ENCODE measurements at places on chromosomes 2 and 18.

DNA sequence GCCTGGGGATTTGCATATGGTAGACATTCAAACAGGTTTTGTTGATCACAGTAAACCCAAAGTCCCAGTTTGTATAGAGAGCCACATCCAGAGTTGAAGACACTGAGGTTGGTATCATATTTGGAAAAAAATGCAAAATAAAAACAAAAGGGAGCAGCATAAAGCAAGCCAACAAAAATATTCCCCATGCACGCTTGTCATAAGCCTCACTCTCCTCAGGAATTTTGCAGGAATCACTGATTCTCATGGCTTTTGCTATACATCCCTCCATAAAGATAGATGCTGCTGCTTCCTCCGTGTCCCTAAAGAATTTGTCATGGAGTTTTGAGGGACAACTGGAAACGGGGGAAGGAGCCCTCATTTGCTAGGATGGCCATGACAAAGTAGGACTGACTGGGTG, 108.8 kb upstream of the TCF4 start:
- no peak for DNase-seq

GRCh38 chr2:64137567-64137966, 6.7 kb downstream of the PELI1 start:
- DNase-seq: no peak

- no peak for DNase-seq
These were observed 24.1 kb downstream of the DYNC1I2 start for GRCh38 chr2:171711351-171711750.

DNA sequence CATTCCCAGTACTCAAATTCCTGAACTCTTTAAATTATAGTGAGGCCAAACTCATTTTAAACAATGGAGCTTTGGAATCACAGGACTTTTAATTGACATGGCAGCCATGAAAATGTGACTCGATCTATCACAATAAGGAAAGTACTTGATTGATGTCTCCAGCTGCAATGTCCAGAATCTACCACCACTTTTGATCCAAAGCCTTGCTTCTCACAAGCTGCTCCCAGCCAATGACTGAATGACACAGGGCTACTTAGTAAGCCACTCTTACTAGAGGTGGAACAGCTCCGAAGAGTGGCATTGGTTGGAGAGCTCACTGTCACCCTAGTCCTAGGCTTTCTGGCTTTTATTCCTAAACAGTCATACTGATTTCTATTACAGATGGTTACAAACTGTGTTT, 270.1 kb downstream of the IRS1 start:
- no peak for DNase-seq

GRCh38 chr2:240245706-240246105, 105.2 kb upstream of the OTOS start:
- no peak for DNase-seq

- no peak for DNase-seq
These were observed 20.9 kb upstream of the ACAA2 start for GRCh38 chr18:49834258-49834657.

DNA sequence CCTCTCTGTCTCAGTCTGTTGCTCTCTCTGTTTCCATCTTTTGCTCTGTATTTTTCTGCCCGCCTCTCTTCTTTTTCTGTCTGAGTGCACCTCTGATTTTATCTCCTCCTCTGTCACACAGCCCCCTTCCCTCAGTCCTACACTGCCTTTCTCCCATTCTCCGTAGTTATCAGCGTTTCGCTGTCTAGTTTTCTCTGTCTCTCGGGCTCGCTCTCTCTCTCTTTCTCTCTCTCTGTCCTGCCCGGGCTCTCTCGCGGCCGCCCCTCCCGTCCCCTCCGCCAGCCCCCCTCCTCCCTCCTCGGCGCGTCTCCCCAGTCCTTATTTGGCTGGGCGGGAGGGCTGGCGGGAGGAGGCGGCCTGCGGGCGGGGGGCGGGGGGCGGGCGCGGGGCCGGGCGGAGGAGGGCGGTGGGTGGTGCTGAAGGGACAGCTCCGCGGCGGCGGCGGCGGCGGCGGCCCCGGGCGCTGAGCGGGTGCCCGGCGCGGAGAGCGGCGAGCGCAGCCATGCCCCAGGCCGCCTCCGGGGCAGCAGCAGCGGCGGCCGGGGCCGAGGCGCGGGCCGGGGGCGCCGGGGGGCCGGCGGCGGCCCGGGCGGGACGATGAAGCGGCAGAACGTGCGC, at the start of gene KCNK3:
Gene KCNK3, plus strand, starts transcription at position 444 of the 618 bp plus-strand sequence. Its CDS starts 154 bp downstream, at position 598.
- peak; percentile 83 for DNase-seq

- DNase-seq: no peak
These were observed 87.1 kb downstream of the RTP5 start for GRCh38 chr2:241956521-241957110.

GRCh38 chr2:174716785-174717184, 47.5 kb downstream of the CHRNA1 start:
- DNase-seq: no peak

GRCh38 chr2:26590508-26590907, 50.7 kb downstream of the CIB4 start:
- no peak for DNase-seq

DNA sequence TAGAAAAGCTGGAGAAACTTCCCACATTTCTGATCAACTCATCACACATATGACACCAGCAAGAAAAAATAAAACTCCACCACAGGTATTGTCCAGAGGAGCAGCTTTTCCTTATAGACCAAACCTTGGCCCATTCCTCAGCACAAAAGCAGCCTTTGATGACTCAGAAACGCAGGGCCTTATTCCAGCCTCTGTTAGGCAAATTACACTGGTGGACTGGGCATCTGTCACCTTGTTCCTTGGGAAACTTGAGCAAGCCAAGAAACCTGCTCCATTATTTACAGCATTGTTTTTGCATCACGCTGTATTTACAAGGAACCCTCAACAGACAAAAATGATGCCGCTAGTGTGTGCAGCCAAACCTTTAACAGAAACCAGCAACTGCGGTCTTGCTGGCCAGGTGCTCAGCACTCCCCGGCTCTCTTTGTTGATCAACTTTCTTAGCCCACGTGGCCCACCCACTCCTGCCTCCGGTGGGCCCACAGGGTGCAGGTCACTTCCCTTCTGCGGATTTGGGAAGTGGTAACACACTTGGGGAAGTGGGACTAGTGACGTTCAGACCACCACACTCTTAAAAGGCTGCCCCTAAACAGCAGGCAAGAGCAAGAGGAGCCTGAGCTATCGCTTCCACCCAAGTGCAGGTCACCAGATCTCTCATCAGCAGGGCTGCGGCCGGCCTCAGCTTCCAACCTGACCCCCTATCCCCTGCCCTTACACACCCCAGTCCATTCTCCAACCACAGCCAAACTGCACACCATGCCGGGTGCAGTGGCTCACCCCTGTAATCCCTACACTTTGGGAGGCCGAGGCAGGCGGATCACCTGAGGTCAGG, 1.5 kb downstream of the AP1S3 start:
- DNase-seq: no peak

DNA sequence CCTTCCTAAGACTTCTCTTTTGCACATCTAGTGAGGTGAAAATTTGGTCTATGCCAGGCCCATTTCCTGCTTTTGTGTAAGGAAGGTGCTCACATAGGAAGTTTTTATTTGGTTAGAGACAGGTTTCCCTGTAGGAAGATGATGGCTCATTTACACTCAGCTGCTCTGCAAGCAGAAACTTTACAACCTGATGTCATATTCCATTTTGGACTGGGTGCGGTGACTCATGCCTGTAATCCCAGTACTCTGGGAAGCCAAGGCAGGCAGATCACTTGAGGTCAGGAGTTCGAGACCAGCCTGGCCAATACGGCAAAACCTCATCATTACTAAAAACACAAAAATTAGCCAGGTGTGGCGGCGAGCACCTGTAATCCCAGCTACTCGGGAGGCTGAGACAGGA, 35.8 kb downstream of the CASP10 start:
- no peak for DNase-seq

DNA sequence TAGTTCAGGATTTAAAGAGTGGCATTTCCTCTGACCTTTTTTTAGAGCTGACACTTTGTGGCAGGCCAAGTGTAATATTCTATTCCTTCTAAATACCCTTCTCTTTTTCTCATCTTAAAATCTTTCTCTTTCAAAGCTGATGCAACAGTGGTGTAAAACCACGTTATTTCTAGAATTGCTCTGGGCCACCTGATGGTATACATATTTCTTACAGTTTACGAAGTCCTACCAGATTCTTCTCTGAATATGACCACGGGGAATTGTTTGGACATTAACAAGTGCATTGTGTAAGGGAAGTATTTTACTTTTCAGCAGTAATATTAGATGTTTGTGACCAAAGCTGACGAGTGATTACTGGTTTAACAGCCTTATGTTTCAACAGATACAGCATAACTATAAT, 109.9 kb downstream of the PTPRM start:
- DNase-seq: no peak

GRCh38 chr2:178863856-178864620, 56.8 kb upstream of the TTN start:
- DNase-seq: no peak

- no peak for DNase-seq
These were observed 118.9 kb downstream of the PXDN start for GRCh38 chr2:1625281-1626001.

GRCh38 chr18:25190472-25190871, 161.5 kb downstream of the ZNF521 start:
- DNase-seq: no peak

- no peak for DNase-seq
These were observed 181.2 kb upstream of the FSHR start for GRCh38 chr2:49335546-49335945.

- no peak for DNase-seq
These were observed 105.9 kb upstream of the SIX2 start for GRCh38 chr2:45115181-45115580.

- DNase-seq: no peak
These were observed 61.0 kb downstream of the SPP2 start for GRCh38 chr2:234111523-234111922.

GRCh38 chr18:47413327-47413726, 161.9 kb upstream of the SKOR2 start:
- DNase-seq: no peak

DNA sequence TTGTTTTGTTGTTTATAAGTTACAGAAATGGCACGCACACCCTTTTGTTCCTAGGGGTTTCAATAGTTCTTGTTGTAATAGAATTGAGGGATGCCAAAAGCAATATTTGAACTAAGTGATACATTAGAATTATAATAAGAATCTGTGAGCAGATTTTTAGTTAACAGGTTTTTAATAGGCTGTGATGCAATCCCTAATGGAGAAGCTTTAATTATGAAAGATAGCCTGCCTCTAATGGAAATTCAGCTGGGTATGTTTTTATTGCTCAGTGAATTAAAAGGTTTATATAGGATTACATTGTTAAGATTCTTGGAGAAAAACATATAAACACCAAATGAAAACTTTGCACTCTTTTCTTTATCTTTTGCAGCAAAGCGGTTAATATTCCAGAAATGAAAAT, 131.1 kb downstream of the PPP1R1C start:
- DNase-seq: no peak

- DNase-seq: peak; percentile 82
These were observed 25.1 kb upstream of the SGPP2 start for GRCh38 chr2:222399038-222399783.

DNA sequence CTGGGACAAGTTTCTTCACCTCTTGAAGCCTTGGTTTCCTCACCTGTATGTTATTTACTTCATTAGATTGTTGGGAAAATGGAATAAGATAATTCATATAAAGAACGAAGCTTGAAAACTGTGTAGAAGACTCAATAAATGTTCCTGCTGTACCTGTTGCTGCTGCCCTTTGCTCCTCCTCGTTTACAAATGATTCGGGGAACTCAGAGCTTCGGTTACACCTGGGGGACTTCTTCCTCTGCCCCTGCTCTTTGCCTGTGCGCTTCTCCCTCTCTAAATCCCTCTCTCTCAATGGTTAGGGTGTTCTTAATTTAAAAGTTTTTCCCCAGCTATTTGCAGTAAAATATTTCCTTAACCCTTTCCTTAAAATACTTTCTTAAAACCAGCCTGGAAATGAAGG, 3.3 kb upstream of the RMDN2 start:
- DNase-seq: no peak

GRCh38 chr2:231613331-231613662, 20.6 kb downstream of the TEX44 start:
- DNase-seq: no peak

GRCh38 chr18:57635003-57635822, 13.6 kb upstream of the NARS1 start:
- DNase-seq: no peak

- DNase-seq: no peak
These were observed 143.5 kb downstream of the MBP start for GRCh38 chr18:76988827-76989646.

GRCh38 chr2:190409616-190410015, 1.5 kb downstream of the MFSD6 start:
- DNase-seq: no peak

DNA sequence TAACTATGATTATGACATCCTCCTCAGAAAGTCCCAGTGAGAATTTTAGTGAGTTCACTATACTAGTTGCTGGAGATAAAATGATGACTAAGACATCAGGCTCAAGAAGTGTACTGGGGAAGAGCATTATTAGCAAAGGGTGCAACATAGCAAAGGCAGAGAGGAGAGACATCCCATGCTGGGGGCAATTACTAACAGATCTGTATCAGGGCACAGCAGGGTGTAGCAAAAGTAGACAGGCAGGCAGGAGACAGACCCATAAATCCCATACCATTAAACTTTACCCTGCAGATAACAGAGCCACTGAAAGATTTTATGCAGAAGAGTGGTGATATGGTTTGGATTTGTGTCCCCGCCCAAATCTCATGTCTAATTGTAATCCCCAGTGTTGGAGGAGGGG, 161.7 kb downstream of the SP3 start:
- no peak for DNase-seq

Data from NCI-H2171 (cell line).